Chondrocyte (in vitro differentiated cells): ENCODE measurements at places on chromosomes 3 and 15.

GRCh38 chr3:159929171-159930141 lies 59.2 kb upstream of the IL12A start:
- no peak for DNase-seq

DNA sequence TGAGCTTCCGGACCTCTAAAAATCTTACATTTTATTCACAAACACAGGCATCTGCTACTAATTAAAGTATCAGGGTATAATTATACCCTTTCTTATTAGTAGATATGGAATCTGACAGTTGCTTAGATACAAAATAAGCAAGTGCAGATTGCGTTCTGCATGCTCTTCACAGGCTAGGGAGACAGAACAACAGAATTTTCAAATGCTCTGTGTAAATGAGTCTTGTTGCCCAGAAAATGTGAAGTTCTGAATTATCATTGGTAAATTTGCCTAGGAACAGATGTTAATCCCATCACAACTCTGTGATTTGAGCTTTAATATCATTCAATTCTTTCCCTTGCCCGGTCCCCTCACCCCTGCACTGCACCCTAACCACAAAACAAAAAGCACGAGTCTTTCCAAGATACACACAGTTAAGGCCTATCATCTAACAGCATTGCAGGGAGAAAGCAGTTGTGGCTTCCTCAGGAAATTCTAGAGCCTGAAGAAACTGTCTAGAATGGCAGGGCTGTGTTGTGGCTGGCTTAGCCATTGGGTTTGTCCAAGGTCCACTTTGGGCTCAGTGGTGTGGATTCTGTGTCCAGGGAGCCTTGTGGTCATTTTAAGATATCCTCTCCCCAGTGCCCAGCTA lies 119.8 kb downstream of the PDCD6IP start:
- DNase-seq = no peak

DNA sequence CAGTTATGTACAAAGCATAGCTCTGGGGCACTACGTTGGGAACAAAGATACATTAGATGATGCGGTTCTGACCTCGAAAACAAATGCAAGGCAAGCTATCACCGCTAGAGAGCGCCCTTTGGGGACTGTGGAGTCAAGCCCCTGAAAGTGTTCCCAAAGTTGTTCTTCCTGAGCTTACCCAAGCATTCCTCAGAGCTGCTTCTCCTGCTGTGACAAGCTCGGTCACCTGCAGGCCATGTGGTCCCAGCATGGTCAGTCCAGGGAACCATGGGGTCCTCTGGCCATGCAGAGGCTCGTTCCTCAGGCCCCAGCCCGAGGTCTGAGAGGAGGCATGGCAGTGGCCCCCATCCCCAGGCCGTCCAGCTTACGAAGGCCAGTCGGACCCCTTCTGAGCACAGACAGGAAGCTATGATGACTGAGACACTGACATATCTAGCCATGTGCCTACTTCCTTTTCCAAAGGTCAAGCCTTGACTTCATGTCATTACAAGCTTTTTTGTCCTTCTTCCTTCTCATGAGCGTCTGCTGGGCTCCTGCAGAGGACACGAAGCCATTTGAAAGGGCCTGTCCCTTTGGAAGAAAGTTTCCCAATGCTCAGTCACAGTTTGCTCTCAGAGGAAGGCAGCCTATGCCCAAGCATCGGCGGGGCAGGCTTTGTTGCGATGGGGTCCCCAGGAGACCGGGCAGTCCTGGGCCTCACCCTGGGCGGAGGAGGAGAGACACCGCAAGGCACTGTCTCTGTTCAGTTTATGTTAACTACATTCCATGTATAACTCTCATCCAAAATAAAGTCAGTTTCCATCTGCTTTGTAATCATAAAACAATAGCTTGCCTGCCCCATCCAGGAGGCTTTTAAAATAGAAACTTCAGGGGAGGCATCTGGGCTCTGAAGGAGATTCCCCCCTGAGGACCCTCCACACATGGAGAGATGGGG lies 79.3 kb downstream of the ATP10A start:
- no peak for DNase-seq

GRCh38 chr3:51671734-51672475 lies 853 bp downstream of the TEX264 start:
- DNase-seq = no peak

GRCh38 chr15:85462029-85462428 lies 81.6 kb downstream of the AKAP13 start:
- DNase-seq = no peak

DNA sequence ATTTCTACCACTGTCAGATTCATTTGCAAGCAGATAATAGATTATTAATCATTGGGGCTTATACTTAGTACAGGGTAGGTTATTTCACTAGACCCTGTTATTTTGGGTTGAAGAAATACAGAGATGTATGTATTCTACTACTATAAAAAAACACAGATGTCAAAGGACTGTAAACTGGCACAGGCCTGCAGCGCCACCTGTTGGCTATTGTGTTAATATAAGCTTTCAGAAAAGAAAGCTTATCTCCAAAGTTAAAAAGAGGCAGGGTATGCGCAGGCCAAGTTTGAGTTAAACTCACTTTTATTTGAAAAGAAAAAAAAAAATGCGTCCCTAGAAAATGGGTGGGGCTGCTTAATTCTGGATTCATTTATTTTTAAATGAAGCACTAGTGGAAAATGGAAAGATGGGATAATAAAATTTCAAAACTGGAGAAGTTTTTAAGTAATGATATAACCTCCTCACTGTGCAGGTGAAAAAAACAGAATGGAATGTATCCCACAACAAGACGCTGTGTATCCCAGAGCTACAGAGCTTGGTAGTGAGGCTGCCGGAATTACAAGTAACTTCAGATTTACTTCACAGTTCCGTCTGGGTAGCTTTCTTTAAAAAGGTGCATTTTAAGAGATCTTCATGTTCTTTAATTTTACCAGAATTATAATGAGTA lies 407.2 kb upstream of the TGFBR2 start:
- no peak for DNase-seq

DNA sequence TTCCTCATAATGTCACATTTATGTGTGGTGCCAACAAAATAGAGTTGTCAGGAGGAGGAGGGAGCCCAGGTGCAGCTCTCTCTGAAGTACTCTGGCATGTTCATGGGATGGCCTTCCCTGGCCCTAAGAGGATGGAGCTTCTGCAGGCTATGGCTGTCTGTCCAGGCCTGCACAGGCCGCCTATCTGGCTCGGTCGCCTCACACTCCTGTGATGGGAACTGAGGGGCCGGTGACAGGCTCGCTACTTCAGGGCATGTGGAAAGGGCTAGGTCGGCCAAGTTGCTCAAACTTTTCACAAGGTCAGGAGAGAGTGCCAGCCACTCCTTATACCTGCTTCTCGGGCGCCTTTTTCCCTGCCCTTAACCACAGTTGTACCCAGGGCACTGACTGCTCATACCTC lies 51.1 kb downstream of the SOX14 start:
- DNase-seq = no peak

DNA sequence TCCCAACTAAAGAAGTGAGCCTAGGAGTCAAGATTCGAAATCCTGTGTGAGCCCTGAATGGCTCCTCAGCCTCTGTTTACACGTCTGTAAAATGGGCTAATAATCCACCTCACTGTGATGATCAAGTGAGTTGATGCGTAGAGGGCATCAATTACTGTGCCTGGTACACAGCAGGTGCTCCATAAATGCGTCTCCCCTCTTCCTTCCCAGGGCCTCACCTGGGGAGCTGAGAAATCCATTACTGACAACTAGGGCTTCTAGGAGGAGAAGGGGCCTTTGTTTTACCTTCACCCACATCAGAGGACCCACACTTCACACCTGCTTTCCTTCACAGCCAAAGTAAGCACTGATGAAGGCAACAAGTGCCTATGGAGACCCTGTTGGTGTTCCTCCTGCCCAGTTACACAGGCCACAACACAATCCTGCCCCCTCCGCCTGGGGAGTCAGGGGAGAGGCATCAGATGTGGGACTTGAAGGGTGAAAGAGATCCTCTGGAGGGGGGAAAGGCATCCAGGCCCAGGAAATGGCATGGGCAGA lies 1.4 kb downstream of the CIB2 start:
- no peak for DNase-seq

- no peak for DNase-seq
Observed at GRCh38 chr3:178056868-178057267, 479.4 kb upstream of the KCNMB2 start.
